ENCODE measurements at places on chromosomes 1 and 21. TPM values are rescaled to one million over a fixed set of nuclear protein-coding genes. Genes with fewer than 3 reads are reported as not detected.

The ZFP69 gene
- total RNA-seq, result 3.6 TPM

The AQP10 gene
- not detected for total RNA-seq

GRCh38 chr1:221157026-221157761 lies 278.0 kb downstream of the HLX start:
- DNase-seq, result no peak

- no peak for DNase-seq
Observed at GRCh38 chr1:30258876-30259275, 464.5 kb downstream of the MATN1 start.

GRCh38 chr1:39094685-39095084 lies 68.5 kb downstream of the NDUFS5 start:
- no peak for DNase-seq

DNA sequence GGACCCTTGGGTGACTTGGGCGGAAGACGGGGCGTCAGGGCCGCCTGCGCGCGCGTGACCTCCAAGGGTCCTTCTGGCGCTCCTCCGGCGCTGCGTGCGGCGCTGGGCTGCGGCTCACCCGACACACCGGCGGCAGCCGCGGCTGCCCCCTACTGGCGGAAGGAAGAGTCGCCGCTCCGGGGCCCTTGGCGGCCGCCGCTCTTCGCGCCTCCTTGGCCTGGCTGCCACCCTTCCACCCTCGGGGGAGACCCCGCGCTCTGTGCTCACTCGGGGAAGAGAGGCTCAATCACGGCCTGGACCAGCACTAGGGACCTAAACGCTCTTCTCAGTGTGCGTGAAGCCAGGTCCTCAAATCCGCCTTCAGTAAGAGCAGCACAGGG lies 89.7 kb downstream of the DMRTA2 start:
- no peak for DNase-seq

DNA sequence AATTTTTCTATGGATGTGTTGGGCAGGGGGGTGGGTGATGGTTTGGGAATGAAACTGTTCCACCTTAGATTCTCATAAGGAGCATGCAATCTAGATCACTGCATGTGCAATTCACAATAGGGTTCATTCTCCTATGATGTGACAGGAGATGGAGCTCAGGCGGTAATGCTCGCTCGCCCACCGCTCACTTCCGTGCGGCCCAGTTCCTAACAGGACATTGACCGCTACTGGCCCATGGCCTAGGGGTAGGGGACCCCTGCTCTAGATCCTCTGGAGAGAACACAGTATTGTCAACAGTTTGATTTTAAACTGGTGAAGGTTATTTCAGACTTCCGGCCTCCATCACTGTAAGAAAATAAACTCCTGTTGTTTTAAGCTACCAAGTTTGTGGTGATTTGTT lies 55.0 kb upstream of the USH2A start:
- no peak for DNase-seq

All from M059J (cell line).